A673 (cell line): ENCODE measurements at places on chromosomes 2 and 18. TPM values are rescaled to one million over a fixed set of nuclear protein-coding genes. Genes with fewer than 3 reads are reported as not detected.

SULT1C4 gene
- total RNA-seq, result not detected in 2 replicates

LCT gene
- total RNA-seq, result 0.37 and 0.39 TPM in 2 replicates

EDAR gene
- total RNA-seq, result not detected in 2 replicates

DSC2 gene
- total RNA-seq, result 0.04 TPM in 1 of 2 replicates, not detected in the other

DNA sequence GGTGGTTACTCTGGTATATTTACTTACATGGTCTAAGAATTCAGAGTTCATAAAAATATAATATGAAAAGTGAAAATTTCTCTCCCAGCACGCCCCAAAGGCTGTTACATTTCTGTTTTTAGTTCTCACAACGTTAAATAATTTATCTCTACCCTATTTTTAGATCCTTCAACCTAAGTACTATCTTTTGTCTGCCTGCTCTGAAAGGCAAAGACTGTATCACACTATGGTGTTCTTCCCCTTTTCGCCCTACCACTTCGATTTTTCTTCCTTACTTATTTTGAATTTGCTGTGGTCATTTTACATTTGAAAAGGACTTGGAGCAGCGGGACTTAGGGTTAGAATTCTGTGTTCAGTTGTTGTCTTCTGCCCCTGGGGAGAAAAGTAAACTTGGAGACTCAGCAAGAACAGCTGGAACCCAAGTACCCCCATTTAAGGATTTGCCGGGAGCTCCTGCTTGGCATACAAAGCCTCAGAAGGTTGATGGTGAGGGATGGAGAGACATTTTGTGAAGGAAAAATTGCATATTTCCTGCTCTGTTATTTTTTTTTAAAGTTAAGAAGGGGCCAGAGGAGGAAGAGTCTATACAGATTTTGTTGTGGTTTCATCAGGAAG, 19.0 kb downstream of the ADAM23 start:
- DNase-seq, result no peak

GRCh38 chr18:45163871-45164270, 451.4 kb upstream of the SLC14A2 start:
- DNase-seq, result no peak

DNA sequence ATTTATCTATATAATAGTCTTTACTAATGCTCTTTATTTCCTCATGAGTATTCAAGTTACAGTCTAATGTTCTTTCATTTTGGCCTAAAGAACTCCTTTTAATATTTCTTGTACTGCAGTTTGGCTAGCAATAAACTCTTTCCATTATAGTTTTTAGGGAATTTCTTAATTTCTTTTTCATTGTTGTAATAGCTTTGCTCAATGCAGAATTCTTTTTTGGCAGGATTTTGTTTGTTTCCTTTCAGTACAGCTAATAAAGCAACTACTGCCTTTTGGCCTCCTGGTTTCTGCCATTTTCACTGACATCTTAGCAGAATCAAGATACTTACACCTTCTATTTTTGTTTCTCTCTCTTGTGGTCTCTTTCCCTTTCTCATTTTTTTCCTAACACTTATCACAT, 390.4 kb upstream of the RGPD4 start:
- no peak for DNase-seq

HOXD8 gene
- 56.8 and 61.9 TPM in 2 replicates for total RNA-seq

- DNase-seq, result peak; percentile 93
Measured at GRCh38 chr2:171416009-171416926, 17.5 kb downstream of the METTL8 start.

- DNase-seq, result peak; percentile 63
Measured at GRCh38 chr18:50836521-50836957, 16.7 kb upstream of the MRO start.

- DNase-seq, result no peak
Measured at GRCh38 chr2:101435001-101435862, 39.7 kb downstream of the RFX8 start.

GRCh38 chr2:11411768-11412448, 54.1 kb downstream of the E2F6 start:
- peak; percentile 76 for DNase-seq

DNA sequence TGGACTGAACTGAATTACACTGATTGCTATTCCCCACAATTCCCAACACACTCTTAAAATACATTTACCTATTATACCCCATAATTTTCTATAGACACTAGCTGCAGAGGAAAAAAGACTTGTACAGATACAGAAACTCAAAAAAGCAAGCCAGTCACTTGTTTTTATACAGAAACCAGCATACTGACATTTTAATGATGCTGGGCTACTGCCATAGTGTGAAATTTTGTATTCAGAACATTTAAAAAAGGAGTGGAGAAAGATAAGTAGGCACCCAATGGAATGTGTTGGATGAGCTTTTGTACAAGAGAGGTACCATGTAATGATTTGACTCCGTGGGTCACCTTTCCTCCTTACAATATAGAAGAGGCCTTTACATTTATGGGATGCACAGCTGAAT, 740.1 kb downstream of the PLCL1 start:
- no peak for DNase-seq

DNA sequence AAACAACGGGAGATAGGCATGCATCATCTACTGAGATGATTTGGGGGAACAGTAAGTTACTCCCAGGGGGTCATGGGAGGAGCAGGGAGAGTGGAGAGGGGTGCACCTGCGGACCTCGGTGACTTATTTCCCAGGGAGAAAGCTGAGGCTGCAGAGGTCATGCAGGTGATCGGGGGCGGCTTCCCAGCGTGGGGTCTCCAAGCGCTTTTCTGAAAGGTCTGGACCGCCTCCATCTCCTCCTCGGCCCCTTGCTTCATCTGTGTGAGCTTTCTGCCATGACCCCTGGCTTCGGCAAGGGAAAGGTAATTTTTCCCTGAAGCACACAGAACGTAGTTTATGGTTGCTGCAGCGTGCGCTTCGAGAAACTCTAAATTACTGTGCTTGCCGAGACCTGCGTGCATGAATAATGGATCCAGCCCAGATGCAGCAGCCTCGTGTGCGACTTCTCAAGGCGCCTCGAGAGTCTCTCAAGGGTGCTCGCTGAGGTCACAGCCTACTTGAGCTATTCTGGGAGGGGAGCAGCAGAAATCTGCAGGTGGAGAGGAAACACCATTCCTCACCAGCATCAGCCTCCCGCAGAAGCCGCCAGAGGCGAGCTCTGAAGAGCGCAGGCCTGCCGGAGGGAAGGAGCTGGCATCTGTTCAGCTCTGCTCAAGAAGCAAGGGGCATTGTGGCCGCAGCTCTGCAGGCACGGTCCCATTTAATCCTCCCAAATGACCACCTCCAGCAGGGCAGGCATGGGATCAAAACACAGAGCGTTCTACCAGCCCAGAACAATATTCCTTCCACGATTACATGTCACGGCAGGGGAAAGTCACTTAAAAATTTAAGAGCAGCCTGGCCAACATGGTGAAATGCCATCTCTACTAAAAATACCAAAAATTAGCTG, 308.4 kb upstream of the MYT1L start:
- DNase-seq, result no peak

SGPP2 gene
- 0.09 and 0.37 TPM in 2 replicates for total RNA-seq

- peak; percentile 35 for DNase-seq
Measured at GRCh38 chr2:118089139-118089800, 999 bp downstream of the INSIG2 start.

DNA sequence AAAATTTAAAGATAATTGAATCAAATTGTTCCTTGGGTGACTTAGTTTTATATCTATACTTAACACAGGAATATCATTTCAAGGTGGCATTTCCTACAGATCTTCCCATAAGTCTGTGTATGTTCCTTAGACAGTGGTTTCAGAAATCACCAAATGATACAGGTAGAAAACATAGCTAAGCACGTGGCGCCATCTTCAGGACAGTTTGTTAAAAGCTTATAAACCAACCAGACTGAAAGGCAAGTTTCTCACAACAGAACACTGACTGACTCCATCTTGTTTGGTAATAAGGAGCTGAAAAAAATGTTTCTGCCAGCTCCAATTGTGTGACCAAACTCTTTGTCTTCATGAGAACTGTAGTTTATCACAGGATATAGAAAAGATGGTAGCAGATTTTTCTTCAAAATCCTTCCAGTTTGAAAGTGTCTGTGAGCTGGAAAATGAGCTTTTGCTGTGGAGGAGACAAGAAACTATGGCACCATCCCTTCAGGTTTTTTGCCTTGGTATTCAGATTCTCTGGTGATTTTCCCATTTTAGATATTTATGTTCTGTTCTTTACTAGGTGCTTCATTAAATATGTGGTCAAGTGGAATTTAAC, 34.8 kb upstream of the NEUROD1 start:
- DNase-seq, result peak; percentile 85

DNA sequence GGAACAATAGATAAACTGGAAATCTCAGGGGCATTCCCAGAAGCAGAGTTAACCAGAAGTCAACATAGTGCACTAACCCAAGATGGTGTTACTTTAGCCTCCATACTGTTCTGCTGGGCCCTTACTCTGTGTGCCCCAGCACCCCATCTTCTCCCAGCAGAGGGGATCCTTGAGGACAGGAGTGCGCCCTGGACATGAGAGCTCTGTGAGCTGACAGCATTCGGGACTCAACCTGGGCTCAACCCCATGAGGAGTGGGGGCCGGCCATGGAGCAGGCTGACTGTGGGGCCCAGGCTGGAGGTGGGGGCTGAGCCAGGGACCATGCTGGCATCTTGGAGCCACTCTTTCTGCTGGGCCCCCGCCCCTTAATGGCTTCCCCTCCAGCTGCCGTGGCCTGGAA, 156.3 kb upstream of the HS6ST1 start:
- DNase-seq, result no peak

DNA sequence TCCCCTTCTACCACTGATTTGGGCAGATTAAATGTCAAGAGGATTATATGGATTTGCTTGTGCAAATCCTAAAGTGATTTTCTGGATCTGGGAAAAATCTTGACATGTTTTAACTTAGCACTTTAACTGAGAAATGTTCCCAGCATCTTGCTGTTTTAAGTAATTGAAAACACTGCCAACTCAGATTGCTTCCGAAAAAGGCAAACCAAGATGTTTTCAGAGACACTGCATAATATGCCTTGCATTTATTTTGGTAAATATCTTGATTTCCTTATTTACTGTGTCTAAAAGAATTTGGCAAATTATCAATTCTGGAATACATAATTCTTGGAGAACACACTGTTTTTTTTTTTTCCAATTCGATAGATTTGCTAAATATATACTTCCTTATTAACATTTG, 385.0 kb upstream of the FAM98A start:
- DNase-seq, result no peak

- DNase-seq, result no peak
Measured at GRCh38 chr2:112220186-112220585, 34.7 kb downstream of the ZC3H8 start.

DNA sequence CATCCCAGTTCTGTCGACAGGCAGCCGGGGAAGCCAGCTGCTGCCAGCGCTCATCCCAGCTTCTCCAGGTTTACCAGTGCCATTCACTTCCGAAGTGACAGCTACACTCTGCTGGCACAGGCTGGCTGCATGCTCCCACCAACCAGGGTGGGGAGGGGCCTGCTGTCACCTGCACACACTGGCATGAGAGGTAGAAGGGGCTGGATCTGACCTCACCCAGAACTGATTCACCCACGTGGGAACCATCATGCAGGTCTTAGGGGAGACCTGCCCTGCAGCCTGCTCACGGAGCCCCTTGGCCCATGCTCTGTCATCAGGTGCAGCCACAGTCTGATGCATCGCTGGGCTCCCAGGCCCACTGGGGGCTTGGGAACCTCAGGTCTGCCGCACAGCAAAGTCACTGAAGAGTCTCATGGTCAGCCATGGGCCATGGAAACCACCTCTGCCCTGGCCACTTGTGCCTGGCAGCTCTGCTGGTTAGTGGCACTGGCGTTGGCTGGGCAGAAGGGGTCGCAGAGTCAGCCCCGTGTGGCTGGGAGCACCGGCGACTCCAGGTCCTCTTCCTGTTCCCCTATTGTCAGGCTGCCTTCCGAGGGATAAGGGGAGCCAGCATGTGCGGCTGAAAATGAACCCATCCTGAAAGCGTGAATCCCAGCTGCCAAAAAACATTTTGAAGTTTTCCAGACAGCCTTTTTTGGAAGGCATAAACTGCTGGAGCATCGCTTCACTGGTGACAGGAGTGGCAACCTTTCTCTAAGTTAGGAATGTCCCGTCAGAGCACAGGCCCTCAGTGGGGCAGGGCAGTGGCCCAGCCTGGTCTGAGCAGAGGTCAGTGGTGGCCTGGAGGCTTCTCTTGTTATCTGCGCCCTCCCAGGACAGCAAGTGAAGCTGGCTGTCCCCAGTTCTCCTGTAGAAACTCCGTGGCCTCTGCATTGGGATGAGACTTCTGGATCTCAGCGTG, 157.8 kb downstream of the SEPTIN10 start:
- no peak for DNase-seq

- DNase-seq, result peak; percentile 19
Measured at GRCh38 chr2:121008975-121009374, 273.3 kb downstream of the GLI2 start.

PSMA8 gene
- total RNA-seq, result not detected in 2 replicates

GRCh38 chr2:218028189-218028495, 25.3 kb upstream of the TNS1 start:
- DNase-seq, result no peak

ANKRD30BL gene
- total RNA-seq, result 0.97 and 2.2 TPM in 2 replicates

DNA sequence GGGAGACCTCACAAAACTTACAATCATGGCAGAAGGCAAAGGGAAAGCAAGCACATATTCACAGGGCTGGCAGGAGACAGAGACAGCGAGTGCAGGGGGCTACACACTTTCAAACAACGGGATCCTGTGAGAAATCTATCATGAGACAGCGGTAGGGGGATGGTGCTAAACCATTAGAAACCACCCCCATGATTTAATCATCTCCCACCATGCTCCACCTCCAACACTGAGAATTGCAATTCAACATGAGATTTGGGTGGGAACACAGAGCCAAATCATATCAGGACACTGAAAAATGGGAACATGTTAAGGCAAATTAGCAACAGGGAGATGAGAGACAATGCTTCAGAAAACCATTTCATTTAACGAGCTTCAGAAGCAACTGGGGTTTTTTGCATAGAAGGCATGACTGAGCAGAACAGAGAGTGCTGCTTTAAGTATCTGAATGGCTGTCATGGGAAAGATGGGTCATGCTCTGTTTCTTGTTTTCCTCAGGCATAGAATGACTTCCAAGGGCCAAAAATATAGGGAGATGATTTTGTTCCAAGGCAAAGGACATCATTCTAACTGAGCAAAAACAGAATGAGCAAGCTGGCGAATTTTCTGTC, 100.8 kb upstream of the MAP2 start:
- no peak for DNase-seq

DNA sequence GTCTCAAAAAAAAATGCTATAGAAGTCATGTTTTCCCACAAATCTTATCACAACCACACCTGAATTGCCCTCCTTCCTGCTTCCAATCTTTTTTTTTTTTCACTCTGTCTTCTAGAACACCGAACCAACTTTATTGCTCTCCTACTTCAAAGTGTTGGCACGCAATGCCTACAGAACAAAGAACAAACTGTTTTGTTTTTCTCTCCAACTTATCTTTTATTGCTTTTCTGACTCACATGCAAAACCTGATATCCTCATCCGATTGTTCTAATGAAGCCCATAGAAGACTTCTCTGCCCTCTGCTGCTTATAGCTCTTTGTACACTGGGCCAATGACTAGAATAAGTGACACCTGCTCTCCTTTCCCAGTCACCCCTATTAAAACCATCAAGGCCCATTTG, 602.8 kb downstream of the EPHA4 start:
- no peak for DNase-seq

DNA sequence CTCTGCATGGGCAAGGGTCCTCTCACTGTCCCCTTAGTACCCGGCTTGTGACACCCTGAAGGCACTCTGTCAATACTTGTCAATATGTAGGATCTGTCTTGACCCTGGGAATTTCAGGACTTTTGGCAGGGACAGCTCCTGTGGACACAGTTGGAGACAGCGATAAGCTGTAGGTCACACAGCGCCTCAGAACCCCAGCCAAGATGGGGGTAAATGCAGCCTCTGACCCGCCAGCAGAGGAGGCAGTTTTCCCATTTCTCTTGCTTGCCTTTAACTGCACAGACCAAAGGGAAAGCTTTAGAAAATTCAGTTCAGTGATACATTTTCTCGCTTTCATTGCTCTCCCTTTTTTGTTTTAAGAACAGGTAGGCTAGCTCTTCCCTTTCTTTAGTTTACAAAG, 54.8 kb upstream of the KLHL29 start:
- DNase-seq, result peak; percentile 40

MTCL1 gene
- total RNA-seq, result 8.9 and 11.2 TPM in 2 replicates
